ENCODE measurements at places on chromosomes 4 and X. TPM values are rescaled to one million over a fixed set of nuclear protein-coding genes. Genes with fewer than 3 reads are reported as not detected.

- DNase-seq: peak; percentile 53
Measured at GRCh38 chr4:40261231-40262076, 64.6 kb downstream of the RHOH start.

C4orf50 gene
- 0.27 TPM for total RNA-seq

S100G gene
- total RNA-seq: not detected

- DNase-seq: no peak
Measured at GRCh38 chr4:166602068-166602467, 632.2 kb downstream of the SPOCK3 start.

- DNase-seq: no peak
Measured at GRCh38 chr4:182778222-182778982, 138.8 kb downstream of the DCTD start.

GRCh38 chrX:47612418-47612817, 7.2 kb downstream of the SYN1 start:
- DNase-seq: no peak

- peak; percentile 77 for DNase-seq
Measured at GRCh38 chr4:16916719-16917337, 18.4 kb upstream of the LDB2 start.

DNA sequence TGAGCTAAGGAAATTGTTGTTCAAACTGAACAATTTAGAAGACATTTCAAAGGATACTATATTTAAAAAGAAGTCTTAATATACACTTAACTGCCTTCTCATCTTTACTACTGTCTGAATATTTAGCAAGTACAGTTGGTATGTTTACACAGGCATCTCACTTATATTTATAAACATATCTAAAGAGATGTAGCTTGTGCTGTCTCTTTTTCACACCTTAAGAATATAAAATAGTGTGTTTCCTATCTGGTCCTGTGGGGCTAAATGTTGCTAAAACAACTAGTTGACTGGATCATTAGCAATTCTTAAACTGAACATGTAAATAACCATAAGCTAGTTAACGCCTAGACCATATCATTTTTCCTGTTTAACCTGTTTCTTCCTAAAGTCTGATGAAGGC, 336.3 kb downstream of the PPP3CA start:
- DNase-seq: no peak

SOWAHB gene
- total RNA-seq: not detected

DNA sequence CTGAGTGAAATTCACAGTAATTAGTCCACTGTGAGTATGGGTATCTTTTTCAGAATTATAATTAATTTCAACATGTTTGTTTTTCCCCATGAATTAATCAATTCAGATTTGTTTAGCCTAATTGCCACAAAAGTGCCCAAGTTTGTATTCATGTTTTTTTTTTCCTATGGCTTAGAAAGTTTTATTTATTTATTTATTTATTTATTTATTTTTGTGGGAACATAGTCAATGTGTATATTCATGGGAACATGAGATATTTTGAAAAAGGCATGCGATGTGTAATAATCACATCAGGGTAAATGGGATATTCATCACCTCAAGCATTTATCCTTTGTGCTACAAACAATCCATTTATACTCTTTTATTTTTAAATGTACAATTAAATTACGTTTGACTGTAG, 475.3 kb downstream of the ADGRL3 start:
- DNase-seq: no peak

DNA sequence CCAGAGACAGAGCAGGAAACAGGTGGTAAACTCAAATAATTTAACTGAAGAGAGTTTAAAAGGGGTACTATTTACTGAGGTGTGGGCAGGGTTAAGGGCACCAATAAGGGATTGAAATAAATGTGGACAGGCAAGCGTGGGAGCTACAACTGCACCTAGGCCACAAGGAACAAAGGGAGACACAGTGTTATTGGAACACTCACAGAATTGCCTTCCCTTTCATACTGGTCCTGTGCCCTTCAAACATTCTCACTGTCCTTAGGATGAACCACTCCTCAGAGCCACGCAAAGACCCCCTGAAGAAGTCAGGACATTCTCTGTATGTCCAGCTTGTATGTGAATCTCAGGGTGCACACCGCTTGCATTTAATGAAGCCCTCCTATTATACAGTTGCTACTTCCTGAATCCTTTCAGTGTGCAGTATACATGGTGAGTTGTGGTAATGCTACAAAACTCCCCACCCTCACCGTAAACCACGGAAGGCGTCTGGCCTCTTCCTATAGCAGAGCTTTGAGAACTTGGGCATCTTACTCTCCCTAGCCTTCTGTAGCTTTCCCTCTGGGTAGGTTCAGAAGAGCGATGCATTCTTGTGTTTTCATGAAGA, 9.6 kb upstream of the MRPL1 start:
- peak; percentile 70 for DNase-seq

P2RY10 gene
- 76.1 TPM for total RNA-seq

PROM1 gene
- total RNA-seq: not detected

CT45A10 gene
- not detected for total RNA-seq

DNA sequence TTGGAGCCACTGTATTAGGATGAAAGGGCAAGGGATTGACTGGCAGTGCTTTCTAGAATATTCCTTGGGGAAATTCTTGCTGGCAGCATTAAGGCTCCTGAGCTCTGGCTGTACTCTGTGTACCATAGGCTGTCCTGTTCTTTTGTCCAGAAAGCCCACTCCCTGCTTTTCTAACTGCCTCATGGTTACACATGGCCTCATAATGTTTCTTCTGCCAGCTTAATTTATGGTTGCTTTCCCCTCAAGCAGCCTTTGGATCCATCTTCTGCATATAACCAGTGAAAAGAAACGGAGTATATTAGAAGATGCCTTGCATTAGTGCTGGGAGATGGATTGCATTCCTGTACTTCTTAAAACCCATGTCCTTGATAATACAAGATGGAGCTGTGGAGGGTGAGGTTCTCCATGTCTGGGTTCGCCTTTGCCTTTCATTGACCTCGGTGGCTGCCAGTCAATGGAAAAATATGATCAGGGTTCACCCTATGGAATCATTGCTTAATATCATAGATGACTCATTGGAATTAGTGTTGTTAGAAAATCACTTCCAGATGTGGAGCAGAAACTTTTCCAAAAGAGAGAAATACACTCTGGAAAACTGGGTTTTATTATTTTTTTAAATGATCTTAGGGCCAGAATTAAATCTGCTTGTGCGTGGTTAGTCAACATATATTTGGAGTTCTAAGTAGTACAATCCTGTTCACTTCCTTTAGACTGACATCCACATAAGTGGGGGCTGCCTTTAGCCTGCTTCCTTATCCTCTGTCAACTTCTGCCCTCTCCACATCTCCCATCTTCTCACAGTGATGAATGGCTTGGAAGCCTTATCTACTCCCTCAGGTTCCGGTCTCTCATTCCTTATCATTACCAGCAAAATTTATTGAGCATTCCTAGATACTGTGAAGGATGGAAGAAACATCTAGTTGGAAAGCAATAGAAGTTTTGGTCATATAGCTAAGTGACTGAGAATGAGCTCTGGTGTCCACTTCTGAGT, 24.9 kb downstream of the DOCK11 start:
- DNase-seq: no peak

- no peak for DNase-seq
Measured at GRCh38 chr4:89221167-89221867, 86.3 kb downstream of the GPRIN3 start.

GRCh38 chr4:53920116-53920515, 144.3 kb downstream of the CHIC2 start:
- DNase-seq: no peak

DNA sequence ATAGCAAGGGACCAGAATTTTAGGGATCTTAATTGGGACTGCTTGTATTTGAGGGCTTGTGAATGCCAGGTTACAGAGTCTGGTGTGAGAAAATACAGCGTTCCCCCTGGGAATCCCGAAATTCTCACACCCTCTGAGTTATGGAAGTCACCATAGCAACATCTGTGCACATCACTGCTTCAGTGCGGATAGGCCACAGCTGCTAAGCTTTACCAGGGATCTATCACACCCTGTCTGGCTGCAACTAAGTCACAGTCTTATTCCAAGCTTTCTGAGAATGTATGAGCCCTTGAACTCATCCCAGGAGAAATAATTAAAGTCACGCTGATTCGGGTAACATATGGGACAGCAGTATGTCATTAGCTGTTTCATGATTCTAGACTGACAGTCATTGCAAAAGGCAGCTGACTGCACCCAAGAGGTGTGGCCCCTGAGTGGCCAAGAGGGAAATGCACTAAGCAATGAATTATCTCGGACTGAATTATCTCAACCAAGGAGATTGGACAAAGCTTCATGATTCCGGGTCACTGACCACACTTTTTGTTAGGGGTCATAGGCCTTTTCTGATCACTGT, 46.7 kb upstream of the BTC start:
- DNase-seq: no peak

GABRQ gene
- not detected for total RNA-seq

AVPR2 gene
- not detected for total RNA-seq

VCX gene
- total RNA-seq: not detected

DNA sequence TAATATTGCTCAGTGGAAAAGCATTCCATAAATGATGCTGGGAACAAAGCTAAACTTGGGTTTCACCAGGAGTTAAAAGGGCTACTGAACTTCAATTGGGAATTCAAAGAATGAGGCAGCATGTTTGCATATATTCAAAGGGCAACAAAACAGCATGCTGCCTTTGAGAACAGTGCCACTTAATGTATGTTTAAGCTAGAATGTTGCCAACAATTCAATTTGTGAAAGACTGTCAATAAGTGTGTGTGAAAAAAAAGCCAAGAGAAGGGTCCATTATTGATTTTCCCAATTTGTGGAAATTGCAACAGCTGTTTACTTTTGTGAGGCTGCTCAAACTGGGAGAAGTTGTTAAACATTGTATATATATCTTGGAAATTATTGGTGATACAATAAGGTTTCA, 701.9 kb upstream of the ACTRT1 start:
- no peak for DNase-seq

GRCh38 chr4:7624396-7624980, 189.8 kb upstream of the PSAPL1 start:
- no peak for DNase-seq

EDA2R gene
- total RNA-seq: not detected

- no peak for DNase-seq
Measured at GRCh38 chr4:2062808-2063524, 3.8 kb downstream of the NAT8L start.

SPATA18 gene
- total RNA-seq: not detected

- no peak for DNase-seq
Measured at GRCh38 chr4:8502371-8502770, 61.8 kb downstream of the TRMT44 start.

GRCh38 chrX:132077912-132078311, 49.9 kb downstream of the FRMD7 start:
- DNase-seq: no peak

ASB5 gene
- total RNA-seq: not detected

RTL5 gene
- 1.1 TPM for total RNA-seq

NXF2 gene
- not detected for total RNA-seq

EDNRA gene
- not detected for total RNA-seq

GRCh38 chr4:80035336-80035735, 37.7 kb downstream of the ANTXR2 start:
- no peak for DNase-seq

GRCh38 chr4:13541720-13542576, 2.4 kb downstream of the NKX3-2 start:
- no peak for DNase-seq

DNA sequence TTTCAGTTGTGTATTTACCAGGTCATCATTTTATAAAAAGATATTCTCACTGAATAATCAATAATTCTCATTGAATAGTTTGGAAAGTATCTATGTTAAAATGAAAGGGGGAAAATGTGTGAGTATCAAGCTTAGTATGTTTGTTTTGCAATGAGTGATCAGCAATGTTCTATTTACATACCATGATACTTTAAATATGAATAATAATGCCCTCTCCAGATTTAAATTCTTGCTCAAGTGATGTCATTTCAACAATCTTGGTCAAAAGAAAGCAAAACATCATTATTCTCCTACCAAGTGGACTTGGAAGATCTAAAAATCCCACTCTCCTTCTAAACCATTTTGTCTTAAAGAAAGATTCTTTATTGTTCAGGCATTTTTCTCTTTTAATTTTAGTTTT, 42.1 kb upstream of the ANKRD50 start:
- DNase-seq: no peak

GRCh38 chr4:184476695-184477094, 2.3 kb upstream of the IRF2 start:
- DNase-seq: peak; percentile 18

DNA sequence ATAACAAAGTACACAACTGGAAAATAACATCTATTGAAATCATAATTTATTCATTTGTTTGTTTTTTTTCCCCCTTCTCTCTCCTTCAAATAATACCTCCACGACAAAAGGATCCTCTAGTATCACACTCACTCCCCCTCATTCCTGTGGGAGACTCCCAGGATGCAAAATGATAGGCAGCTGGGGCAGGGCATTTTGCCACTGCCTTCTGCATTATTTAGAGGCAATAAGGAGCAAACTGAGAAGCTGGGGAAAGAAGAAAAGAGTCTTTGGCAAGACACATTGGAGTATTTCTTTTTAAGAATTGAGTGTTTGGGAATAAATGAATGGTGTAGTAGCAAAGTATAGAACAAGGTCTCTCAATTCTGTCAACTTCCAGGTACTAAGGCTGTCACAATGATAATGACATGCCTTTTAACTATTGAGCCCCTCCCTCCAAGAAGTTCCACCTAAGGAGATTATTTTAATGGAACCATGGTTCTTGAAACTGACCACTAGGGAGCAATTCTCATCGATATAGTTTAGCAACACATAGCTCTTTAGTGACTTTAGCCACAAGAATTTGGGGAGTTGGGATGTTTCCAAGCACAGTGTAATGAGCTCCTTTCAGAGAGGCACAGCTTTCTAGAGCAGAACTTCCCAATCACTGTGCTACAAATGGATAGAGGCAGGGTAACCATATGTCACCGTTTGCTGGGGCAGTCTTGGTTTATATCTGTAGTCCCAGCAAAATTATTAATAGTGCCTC, 303.3 kb downstream of the FRMPD4 start:
- no peak for DNase-seq

- DNase-seq: no peak
Measured at GRCh38 chr4:174686826-174687225, 142.2 kb downstream of the GLRA3 start.
